ENCODE measurements at places on chromosomes 2 and 18.

- DNase-seq = peak; percentile 23
These were observed at the start of gene RAB31 for GRCh38 chr18:9708057-9708433. Gene RAB31 (plus strand): TSS chr18:9708301. CDS start chr18:9708406, 105 bp downstream.

DNA sequence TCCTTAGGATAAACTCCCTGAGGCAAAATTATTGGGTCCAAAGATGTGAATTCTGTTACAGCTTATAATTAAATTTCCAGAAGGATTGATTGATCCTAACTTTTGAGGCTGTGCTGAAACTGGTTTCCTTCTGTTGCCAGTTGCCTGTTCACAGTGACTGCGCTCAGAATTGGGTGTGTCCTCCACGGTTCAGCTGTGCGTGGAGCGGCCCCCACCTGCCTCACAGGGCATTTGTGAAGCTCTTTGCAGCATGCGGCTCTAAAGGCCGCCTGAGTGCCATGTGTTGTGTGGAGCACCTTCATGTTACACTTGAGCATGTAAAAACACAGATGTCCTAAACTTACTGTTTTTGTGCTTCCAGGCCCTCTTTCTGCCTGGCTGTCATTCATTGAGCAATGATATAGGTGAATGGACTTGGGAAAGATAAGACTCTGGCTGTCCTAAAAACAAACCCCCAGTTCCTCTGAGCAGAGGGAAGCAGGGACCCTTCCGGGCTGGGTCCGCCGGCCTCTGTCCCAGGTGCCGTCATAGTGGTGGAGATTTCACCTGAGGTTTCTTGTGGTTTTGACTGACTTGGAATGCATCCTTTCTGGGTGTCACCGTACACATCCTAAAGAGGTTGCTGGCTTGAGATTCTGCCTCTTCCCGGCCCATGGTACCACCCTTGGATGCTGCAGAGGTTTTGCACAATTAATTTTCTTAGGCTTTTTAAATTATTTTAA is 173.6 kb downstream of the LDLRAD4 start:
- peak; percentile 74 for DNase-seq

DNA sequence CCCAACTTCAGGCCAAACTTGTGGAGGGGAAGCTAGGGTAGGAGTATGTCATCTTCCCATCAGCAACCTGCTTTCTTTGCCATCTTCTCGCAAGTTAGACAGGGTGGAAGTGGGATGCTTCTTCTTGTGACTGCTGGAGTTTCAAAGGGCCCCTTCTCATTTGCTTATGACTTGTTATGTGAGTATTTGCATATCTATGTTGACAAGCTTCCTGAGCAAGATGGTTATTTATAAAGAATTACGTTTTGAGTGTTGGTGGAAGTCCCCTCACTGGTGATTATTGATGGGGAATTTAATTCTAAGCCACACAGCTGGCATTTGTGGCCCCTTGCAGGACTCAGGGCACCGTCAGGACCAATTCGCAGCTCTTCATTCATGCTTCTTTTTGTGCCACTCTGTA is 791.0 kb downstream of the LRRTM4 start:
- DNase-seq = no peak

- DNase-seq = no peak
These were observed 12.6 kb downstream of the CNDP1 start for GRCh38 chr18:74546751-74547530.

GRCh38 chr2:181836583-181836982 is 54.9 kb upstream of the ITPRID2 start:
- no peak for DNase-seq

- peak; percentile 88 for DNase-seq
These were observed 210.6 kb downstream of the IKZF2 start for GRCh38 chr2:212940816-212941215.

- no peak for DNase-seq
These were observed 27.6 kb downstream of the RNU4ATAC start for GRCh38 chr2:121558329-121558728.

- DNase-seq = no peak
These were observed 33.8 kb upstream of the HAAO start for GRCh38 chr2:42826231-42826630.

GRCh38 chr2:42317486-42317885 is 43.5 kb downstream of the COX7A2L start:
- DNase-seq = no peak

- no peak for DNase-seq
These were observed 133.3 kb upstream of the NOL4 start for GRCh38 chr18:34357944-34358580.

DNA sequence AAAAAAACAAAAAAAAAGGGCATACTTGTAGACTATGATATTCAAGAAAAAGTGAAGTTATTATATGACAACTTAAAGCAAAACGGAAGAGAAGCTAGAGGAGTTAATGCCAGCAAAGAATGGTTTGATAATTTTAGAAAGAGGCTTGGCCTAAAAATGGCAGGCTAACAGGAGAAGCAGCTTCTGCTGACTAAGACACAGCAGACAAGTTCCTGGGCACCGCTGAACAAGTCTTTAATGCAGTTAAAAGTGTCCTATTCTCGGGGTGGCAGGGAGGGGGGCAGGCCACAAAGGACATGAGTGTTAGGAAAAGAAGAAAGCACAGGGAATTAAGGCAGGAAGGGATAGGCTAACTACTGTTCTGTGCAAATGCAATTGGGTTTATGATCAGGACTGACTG is 50.3 kb upstream of the GAREM2 start:
- no peak for DNase-seq

DNA sequence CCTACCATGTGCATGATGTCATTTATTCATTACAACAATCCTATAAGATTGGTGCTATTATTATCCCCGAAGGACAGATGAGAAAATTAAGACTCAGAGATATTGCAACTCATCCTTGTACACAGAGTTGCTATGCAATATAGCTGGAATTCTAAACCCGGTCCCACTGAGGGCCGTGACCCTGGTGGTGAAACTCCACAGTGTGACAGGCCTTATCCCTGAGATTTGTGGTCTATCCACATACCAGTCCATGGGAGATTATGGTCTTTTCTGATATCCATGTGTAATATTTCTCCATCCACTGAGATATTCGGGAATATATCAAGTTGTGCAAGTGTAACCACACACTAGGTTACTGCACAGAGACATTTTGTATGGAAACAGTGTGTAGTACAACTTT is 305.2 kb downstream of the TXNL1 start:
- DNase-seq = no peak

DNA sequence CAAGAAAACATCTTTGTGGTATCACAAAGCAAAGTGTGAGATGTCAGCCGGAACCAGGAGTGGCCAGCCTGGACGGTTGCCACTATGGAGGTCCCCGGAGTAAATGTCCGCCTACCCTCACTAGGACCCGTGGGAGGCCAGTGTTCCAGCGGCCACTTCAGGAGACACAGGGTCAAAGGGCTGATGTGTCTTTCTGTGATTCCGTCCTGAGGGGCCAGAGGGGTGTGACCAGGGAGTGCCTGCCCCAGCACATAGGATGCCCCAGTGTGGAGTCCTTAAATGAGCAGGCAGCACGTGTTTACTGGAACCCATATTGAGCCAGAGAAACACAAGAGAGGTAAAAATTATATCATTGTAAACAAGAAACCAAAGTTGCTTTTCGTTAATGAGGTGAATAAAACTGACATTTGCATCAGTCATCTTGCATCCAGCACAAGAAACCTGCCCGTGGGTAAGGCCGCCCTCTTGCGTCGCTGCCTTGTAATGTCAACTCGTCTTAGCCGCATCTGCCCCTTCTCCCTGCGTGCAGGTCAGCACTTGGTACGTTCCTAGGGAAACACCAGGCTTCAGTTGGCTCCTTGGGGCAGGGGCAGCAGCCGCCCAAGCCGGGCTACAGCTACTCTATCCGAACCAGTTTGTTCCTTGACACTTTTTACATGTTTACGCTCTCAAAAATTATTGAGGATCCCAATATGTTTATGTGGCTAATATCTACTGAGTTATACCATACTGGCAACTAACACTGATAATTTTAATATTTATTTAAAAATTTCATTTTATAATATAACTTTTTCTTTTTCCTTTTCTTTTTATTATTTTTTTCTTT is 46.7 kb upstream of the LAPTM4A start:
- peak; percentile 83 for DNase-seq

- DNase-seq = no peak
These were observed 183.5 kb downstream of the CBLN2 start for GRCh38 chr18:72360634-72361033.

DNA sequence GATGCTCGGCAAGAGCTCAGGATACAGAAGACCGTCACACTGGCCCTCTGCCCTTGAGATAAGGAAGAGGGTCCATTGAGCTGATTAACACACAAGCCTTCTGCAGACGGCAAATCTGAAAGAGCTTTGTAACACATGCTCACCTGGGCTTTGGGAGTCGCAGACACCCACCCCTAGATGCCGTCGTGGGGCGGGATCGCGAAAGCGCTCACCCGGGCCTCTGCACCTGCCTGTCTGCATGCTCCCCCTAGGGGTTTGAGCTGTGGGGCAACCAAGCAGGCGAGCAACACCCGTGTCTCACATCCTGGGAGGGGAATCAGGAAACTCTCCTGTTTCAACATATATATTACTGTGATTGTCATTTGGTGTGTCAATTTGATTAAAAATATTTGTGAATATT is 99.8 kb upstream of the KCNH7 start:
- DNase-seq = no peak
